ENCODE measurements at places on chromosomes 1 and 21. TPM values are rescaled to one million over a fixed set of nuclear protein-coding genes. Genes with fewer than 3 reads are reported as not detected.

TNNT2 gene
- not detected for total RNA-seq

TCP10L gene
- not detected for total RNA-seq

KPRP gene
- total RNA-seq, result not detected

DISP3 gene
- total RNA-seq, result not detected

GRIK3 gene
- not detected for total RNA-seq

SNX7 gene
- 52.0 TPM for total RNA-seq

EDARADD gene
- not detected for total RNA-seq

SLC19A1 gene
- total RNA-seq, result 17.4 TPM

CHRM3 gene
- not detected for total RNA-seq

DENND4B gene
- total RNA-seq, result 29.9 TPM

IRF6 gene
- total RNA-seq, result 5.5 TPM

FCRLA gene
- total RNA-seq, result 78.5 TPM

CCDC30 gene
- 0.67 TPM for total RNA-seq

IPP gene
- total RNA-seq, result 8.6 TPM

YBX1 gene
- 775 TPM for total RNA-seq

AVPR1B gene
- total RNA-seq, result not detected

CAMK2N1 gene
- total RNA-seq, result 0.93 TPM

NIBAN1 gene
- 37.1 TPM for total RNA-seq

TNFRSF8 gene
- total RNA-seq, result not detected

PLEKHA6 gene
- 1.1 TPM for total RNA-seq

PGBD5 gene
- total RNA-seq, result 3.2 TPM

SV2A gene
- 3.1 TPM for total RNA-seq

Data from melanocyte of skin (primary cell).